Stimulated activated CD4-positive, alpha-beta T cell treated with anti-CD3 and anti-CD28 coated beads, Interleukin-1b, Interleukin-23, amount 100 ng/mL, for 48 hours (primary cell): ENCODE measurements at places on chromosomes 12 and 14.

GRCh38 chr12:88248606-88249005, 106.5 kb downstream of the TMTC3 start:
- no peak for DNase-seq

DNA sequence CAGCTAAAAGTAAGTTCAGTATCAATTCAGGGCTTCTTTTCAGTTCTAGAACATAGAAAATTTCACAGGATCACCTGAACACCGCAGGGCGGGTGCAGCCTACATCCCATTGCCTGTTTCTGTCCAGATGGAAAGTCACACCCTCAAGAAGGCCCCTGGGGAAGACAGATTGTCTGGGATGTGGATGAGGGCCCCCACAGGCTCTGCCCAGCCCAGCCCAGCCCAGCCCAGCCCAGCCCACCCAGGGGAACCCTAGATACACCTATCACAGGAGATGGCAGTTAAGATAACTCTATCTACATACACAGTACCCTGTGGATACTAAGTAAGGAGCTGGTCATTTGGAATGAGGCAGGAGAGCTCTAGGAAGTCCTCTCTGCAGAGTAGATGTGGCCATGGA, 68.4 kb downstream of the DPF3 start:
- no peak for DNase-seq

DNA sequence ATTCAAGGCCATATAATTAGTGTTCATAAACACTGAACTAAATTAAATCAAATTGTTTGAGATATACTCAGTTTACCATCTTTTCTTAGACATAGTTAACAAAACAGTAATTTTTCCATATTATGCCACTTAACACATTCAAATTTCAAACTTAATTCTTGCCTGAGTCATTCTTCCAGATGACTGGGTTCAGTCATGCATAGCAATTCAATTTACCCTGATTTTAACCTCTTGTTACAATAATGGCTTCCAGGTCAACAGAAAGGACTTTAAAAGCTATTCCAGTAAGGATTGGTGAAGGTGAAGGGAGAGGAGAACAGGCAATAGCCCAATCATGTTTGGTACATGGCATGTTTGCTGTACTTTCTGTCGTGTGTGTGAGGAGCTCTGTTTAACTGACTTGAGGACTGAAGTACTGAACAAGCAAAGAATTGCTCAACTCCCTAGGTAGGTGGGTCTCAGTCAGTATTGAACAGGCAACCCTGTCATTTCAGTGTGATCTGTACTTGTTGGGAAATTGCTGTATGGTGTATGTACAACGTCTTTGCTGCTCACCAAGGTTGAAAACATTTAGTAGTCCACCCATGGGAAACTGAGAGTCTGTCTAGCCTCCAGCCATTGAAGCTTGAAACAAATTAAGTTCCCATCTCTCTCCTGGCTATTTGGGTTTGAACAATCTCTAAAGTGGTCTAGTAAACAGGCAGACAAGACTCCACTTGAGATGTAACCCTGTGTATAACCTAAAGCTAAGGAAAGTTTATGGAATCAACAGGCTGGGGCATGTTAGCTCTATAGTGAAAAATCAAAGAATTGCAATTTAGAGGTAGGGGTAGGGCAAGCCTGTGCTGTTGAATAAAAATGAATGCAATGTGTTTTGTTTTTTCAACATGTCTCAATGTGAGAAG, 327.2 kb downstream of the BTG1 start:
- no peak for DNase-seq

- peak; percentile 19 for DNase-seq
Measured at GRCh38 chr12:46664761-46665287, 161.0 kb downstream of the SLC38A4 start.

DNA sequence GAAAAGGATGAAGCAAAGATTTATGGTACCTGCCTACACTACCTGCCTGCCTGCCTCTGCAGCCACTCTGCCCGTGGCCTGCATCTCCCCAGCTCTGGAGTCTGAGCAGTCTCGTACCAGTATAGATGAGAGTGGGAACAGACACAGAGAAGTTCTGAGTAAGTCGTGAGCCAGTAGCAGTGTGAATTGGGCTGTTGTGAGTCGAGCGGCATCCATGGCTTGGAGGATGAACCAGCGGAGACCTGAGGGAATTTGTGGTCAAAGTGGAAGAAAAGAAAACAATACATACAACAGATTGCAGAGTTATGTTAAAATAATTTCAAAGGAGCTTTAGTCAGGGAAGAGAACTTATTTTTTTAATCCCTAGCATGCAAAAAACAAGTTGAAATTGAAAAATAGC, 25.3 kb downstream of the C2CD5 start:
- no peak for DNase-seq

- no peak for DNase-seq
Measured at GRCh38 chr12:92624236-92624635, 78.6 kb upstream of the PLEKHG7 start.

DNA sequence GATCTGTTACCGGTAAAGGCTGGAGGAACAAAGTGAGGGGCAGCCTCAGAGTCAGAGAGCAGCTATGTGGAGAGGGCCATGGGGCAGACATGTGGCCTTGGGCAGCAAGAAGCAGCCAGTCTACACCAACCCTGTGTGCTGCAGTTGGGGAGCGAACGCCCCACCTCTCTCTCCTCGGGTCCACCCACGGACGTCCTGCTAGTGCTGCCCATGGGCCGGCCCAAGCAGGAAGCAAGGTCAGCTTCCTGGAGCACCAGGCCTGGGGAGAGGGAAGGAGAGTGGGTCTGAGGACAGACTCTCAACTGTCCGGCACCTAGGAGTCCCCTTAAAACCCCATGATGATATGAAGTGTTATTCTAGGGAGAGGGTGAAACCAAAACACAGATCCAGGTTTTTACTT, 254.8 kb upstream of the FKBP4 start:
- DNase-seq = no peak

DNA sequence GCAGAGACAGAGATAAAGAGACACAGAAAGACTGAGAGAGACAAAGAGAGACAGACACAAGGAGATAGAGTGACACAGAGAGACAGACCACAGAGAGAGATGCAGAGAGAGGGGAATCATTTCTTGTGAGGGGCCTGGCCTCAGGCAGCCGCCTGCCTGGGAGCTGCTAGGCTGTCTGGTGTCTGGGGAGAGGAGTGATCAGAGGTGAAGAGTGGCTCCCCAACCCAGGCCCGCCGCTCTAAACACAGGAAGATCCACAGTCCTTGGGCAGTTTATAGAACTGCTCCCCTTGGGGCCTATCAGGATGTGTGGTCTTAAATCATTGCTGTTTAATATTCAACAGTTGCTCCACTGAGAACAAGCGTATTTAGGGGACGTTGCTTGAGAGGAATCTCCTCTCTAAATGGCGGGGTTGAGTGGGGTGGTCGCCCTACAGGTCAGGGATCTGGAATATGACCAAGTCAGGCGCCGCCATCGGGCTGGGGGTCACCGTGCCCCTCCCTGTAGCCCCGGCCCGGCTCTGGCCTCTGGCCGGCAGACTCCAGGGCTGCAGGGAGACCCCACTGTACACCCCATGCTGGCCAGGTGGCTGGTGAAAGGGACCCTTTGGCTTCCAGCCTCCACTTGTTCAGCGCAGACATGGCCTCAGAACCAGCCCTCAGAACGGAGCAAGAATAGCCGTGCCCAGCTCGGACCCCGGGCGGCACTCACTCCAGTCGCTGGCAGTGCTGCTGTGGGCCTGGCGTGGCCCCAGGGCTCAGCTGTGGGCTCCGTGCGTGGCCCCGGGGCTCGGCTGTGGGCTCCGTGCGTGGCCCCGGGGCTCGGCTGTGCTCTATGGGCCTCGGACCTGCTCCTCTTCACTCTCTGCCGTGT, 89.4 kb downstream of the GALNT9 start:
- DNase-seq = no peak

- DNase-seq = no peak
Measured at GRCh38 chr12:82698708-82699564, 12.2 kb downstream of the TMTC2 start.

- no peak for DNase-seq
Measured at GRCh38 chr14:93987815-93988476, 9.2 kb upstream of the CCDC197 start.

DNA sequence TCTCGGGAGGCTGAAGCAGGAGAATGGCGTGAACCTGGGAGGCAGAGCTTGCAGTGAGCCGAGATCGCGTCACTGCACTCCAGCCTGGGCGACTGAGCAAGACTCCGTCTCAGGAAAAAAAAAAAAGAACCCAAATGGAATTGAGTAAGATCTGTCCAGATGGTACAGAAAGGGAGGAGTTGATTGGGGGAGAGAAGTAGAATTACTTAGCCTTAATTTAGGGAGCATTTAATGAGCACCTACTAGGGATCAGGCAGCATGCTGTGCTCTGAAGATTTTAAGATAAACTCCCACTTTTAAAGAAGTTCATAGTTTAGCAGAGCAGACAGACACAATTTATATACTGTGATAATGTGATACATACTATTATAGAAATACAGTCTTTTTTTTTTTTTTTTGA, 4.5 kb downstream of the RAB5B start:
- DNase-seq = no peak

DNA sequence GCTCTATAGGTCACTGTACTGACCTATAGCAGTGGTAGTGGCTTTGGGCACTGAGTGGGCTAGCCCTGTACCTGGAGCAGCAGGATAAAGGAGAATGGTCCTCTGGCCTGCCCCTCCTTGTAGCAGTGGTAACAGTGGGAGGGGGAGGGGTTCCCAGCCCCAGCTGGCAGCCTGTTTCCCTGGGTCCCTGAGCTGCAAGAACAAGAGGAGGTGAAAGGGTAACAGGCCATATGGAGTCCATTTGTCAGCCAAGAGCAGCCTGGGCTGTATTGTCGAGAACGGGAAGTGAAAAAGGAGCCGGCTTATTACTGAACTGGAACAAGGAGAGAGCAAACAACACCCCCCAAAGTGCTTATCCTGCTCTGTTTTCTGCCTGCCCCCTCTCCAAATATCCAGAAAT, 73.8 kb upstream of the SRSF5 start:
- no peak for DNase-seq

GRCh38 chr12:58966939-58967338, 46.6 kb upstream of the LRIG3 start:
- DNase-seq = no peak

- DNase-seq = peak; percentile 10
Measured at GRCh38 chr12:754851-755562, 2.6 kb downstream of the WNK1 start.

GRCh38 chr12:46468813-46469212, 96.2 kb upstream of the SLC38A2 start:
- no peak for DNase-seq

DNA sequence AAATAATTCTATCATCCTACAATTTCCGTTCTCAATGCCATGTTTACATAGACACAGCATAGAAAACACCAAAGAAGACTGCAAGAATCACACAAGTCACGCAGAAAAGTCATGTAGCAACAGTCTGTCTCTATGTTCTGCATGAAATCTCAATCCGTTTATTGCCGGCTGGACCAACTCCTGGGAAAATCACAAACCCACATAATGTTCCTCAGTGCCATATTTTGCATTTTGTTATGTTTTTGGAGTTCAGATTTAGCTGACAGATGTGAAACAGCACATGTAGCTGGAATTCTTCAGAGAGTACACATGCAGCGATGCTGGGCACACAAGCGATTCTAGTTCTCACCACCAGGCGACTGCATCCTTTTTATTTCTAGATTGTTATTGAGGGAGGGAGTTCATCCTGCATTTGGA, 193.1 kb downstream of the APAF1 start:
- DNase-seq = no peak

DNA sequence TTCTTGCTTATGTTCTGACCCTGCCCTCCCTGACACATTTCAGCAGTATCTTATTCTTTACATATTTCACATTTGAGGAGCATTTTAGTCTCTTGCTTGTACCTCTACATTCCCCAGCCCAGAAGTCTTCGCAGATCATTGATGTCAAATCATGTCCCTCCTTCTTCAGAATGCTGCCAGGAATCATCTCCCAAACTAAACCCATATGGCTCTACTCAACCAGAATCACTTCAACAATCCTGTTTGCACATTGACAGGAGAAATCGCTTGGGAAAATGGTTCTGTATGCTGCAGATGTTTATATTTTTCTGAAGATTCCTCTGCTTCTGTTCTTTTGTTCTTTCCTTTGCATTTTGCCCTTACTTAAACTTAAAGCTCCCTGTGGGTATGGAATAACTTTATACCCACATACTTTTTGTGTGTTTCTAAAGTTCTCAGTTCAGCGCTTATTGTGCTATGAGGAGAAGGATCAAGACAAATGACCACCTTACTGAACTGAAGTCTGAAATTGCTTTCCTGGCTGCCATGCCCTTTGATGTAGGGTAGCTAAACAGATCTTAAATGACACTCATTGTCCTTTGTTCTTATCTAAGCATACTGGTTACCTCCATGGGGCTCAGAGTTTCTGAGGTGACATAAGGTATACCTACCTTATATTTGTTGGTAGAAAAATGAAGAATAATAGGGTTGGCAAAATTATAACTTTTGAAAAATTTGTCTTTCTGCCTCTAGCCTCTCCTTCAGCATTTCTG, 134.6 kb downstream of the SLC25A21 start:
- DNase-seq = no peak
